ENCODE measurements at places on chromosomes 2 and 18.

DNA sequence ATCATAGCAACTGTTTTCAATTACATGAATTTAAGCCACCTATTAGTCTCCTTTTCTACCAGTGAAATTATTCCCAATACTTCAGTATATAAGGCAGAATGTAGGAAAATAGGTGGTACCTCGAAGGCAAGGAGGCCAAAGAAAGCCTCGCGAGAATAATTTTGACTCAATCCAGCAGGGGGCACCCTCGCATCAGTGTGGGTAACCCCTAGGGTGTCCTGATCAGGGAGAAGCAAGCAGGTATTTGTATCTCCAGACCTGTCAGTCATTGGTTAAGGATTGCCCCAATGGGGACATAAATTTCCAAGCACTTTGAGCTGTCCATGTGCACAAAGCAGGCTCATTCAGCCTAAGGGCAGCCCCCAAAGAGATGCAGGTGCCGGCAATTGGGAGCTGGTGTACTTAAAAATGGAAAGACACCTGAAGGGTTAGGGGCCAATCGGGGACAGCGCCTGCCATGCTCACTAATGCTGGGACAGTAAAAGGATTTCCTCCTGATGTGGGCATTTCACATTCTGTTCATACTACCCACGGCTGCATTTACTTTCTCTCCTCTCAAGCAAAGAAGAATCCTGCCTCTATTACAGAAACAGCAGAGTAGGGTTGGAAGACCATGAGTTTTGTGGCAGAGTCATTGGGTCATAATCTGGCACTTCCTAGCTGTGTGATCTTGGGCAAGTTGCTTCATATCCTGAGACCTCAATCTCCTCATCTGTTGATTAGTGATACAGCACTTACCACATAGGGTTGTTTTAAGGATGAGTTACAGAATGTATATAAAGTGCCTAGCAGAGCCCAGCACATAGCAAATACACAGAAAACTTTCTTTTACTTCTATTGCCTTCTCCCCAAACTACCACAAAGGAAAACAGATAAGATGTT lies 136.1 kb downstream of the ICOS start:
- peak; percentile 56 for DNase-seq

DNA sequence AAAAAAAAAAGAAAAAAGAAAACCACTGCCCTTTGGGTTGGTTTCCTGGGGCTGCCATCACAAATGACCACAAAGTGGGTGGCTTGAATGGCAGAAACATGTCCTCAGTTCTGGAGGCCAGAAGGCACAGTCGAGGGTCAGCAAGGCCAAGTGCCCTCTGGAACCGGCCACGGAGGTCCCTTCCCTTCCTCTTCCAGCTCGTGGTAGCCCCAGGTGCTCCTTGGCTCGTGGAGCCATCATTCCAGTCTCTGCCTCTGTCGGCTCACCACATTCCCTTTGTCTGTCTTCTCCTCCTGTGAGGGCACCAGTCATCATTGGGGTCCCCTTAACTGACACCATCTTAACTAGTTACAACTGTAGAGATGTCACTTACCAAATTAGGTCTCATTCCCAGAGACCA lies 8.5 kb upstream of the NFATC1 start:
- no peak for DNase-seq

DNA sequence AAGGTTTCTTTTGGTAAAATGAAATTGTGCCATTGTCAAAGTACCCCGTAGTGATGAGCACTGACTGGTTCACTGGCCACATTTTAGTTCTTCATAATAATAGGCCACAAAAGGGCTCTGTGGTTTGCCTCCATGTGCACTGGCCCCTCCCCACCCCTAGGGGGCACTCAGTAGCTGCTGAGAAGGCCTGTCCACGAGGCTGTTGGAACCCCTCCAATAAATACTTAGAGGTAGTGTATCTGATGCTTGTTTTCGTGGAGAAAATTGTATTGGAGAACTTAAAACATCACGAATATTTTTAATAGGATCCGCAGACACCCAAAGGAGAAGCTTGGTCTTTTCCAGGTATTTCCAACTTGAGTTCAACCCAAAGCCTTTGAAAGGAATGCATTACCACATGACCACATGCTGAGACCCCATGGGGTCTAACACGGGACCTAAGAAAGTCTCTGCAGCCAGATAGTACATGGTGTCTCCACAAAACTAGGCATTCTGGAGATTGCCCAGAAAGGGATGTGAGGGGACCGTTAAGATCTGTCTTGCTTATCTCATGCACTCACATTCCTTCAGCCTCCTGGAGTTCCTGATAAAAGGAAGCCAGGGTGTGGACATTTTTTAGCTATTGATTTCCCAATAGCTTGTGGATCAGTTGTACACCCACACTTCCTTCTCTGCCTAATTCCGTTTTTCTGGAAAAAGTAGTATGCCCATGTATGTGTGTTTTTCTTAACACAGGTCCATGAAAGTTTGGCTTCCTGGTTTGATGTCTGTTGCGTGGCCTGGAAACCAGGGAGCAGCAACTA lies 28.5 kb upstream of the NOSTRIN start:
- DNase-seq = peak; percentile 76

- DNase-seq = no peak
Observed at GRCh38 chr2:232551250-232551638, 755 bp downstream of the EIF4E2 start.

DNA sequence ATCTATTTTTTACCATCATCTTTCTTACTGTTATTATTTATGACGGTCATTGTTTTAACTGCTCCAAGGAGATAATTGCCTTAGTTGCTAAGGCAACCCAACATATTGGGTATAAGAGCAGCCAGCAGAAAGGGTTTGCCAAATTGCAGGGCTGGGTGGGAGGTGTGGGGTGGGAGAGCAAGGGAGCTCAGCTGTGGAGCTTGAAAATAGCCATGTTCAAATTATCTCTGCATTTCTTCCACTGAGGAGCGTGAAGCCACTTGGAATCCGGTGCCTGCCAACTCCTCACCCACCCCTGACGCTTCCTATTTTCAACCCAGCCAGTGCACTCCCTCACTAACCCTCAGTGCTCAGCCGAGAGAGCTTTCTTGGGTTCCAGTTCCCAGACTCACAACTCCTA lies 60.8 kb downstream of the SETBP1 start:
- no peak for DNase-seq

DNA sequence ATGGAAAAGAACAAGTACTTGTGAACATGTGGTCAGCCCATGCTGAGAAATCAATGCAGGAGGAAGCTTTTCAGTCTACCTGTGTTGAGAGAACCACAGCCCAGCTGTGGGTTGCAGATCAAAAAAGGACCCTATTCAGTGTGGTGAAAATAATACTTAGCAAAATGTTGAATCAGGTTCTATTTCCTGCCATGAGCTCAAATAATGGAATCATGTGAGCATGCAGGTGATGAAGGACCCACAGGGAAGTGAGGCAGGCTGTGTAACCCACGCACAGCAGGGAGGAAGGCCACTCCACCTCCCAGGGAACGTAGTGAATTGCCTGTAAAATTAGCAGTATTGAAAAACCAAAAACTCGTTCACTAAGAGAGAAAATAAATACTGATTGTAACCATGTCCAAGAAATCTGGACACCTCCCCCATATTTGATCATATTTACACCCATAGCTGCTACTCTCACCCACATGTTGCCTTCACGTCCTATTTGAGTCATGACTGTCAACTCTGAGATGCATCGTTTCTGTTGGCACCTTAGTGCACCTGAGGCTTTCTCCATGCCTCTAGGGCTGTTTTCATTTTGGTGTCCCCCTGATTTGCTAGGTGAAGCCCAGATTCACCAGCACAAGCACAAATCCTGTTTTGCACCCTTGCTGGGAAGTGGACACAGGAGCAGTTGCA lies 20.5 kb upstream of the BCL2L11 start:
- no peak for DNase-seq

DNA sequence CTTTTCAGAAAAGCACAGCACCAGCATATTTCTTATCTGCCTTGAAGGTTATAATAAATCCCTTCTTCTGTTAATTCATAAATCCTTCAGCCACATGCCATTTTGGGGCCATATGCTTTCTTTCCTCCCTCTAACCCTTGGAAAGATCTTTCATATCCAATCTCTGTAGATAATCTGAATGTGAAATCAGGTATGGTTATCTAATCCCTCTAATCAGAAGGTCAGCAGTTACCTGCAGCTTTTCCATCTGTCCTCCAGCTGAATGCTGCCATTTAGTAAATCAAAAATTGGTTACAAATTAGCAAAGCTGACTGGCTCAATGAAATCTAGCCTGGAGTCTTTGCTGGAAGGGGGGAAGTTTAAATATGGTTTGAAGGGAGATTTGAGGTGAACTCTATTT lies 230.5 kb downstream of the PIK3C3 start:
- no peak for DNase-seq

- peak; percentile 50 for DNase-seq
Observed at GRCh38 chr2:101698014-101698843, 722 bp downstream of the MAP4K4 start.

DNA sequence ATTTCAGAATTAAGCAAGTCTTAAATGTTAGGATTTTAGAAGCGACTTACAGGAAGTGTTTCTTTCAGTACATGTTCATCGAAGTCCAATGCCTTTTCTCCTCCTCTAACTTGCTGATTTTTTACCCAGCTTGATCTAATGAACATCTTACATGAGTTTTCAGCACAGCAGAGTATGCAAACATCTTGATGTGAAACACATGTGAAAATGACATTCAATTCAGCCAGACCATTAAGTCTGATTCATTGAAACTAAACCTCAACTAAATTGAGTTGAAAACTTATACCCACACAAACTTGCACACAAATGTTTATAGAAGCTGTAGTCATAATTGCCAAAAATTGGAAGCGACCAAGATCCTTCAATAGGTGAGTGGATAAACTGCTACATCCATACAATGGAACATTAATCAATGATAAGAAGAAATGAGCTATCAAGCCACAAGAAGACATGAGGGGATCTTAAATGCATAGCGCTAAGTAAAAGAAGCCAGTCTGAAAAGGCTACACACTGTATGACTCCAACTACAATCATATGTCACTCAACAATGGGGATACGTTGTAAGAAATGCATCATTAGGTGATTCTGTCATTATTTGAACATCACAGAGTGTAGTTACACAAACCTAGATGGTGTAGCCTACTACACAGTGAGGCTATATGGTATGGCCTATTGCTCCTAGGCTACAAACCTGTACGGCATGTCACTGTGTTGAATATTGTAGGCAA lies 18.5 kb downstream of the PSTPIP2 start:
- no peak for DNase-seq

DNA sequence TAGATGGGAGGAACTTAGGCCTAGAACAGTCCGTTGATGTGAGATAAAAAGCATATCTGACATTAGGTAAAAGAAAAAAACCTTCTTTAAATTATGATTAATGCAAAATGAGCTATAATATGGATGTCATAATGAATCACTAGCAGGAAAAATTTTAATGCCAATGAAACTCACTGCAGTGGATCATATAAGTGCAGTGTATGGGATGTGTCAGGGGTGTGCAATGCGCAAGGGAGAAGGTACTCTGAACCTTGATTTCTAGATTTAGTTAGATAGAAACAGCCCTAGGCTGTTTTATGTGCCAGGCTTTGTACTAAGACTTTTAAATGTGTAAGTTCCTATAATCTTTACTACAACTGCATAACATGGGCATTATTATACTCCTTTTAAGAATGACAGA lies 50.4 kb upstream of the NXPH2 start:
- DNase-seq = no peak

DNA sequence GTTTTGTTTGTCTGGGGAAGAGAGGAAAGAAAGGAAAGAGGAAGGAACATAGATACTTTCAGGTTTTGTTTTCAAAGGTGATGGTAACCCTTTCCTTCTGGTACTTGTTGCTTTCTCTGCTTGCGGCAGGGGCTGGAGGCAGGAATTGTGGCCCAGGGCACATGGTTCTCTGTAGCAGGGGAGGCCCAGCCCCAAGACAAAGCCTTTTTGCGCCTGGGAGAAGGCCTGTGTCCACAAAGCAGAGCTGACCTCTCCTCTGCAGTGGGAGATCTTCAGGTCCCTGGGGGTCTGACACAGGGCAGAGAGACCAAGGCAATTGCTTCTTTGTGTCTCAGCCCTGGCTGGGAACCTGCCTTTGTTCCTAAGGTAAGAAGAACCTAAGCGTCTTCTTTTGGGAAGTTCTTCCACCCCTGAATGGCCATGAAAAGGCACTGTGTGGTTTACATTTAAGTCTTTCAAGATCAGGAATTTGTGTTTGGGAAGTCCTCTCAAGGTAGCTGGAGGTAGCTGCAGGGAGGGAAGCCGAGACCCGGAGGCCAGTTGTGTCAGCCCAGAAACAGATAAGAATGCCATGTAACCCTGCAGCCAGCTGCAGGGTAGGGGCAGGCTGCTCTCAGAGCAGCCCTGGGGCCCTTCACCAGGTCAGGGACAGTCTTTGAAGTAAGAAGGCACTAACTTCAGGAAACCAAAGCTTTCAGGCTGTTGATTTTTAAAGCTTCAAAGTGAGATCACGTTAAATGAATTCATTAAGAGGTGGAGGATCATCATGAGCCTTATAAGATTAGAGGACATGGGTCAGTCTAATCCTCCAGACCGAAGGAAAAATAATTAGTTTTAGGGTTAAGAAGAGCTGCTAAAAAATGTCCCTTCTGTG lies 119.3 kb downstream of the STPG4 start:
- DNase-seq = no peak

- DNase-seq = no peak
Observed at GRCh38 chr2:224276251-224276650, 125.7 kb downstream of the FAM124B start.

- DNase-seq = no peak
Observed at GRCh38 chr2:20666304-20667150, at the start of gene GDF7. Gene GDF7 (plus strand): TSS chr2:20667144. CDS start chr2:20667240, 96 bp downstream.

GRCh38 chr2:127220102-127220767 lies at the start of gene CYP27C1:
Gene CYP27C1 (minus strand): TSS chr2:127220299. CDS start chr2:127220270, 29 bp downstream.
- DNase-seq = no peak

DNA sequence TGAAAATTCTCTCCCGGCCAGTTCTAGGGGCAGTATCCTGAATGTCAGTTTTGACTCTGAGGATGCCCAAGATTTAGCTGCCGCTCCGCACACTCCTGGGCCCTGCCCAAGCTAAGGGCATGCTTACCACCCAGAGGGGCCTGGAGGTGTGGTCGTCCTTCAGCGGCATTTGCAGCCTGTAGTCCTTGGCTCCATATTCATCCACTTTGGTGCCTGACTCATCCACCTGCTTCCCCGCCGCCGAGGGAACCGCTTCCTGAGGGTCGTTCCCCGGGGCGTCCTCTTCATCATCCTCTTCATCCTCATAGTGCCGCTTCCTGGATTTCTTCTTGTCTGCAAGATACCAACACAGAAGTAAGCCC lies 577 bp downstream of the ERCC3 start:
- no peak for DNase-seq

DNA sequence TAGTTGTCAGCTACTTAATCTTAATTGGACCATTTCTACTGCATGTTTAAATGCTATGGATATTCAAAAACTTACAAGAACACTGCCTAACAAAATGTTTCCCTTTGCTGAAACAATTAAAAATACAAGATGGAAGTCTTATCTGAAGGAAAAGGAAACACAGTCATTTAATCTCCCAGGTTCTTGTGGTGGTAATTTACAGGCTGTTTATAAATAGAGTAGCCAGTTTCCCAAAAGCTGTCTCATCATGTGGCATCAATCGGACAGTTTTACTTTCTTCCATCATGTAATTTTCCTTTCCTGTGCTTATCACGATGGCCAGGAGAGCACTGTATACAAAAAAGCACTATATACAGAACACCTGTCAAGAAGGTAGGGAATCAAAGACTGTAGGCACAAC lies 368.1 kb downstream of the ZEB2 start:
- no peak for DNase-seq

Data from NAMALWA (cell line).